PC-3 (cell line): ENCODE measurements at places on chromosomes 5 and 9.

GRCh38 chr5:6611334-6612256 is 21.2 kb downstream of the NSUN2 start:
- DNase-seq = no peak

DNA sequence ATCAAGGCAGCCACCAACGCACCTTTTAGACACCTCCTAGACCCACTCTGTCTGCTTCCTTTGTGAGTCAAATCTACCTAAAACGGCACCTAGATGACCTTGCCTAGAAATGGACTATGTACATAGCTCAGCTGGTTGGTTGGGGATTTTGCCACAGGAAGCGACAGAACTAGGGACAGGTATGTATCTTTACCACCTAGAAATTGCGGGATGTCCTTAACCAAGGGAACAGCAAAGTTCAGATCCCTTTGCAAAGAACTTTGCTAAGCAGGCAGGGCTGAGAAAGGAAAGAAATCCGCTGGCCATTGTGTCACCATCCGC is 2.0 kb upstream of the ENC1 start:
- peak; percentile 15 for DNase-seq

GRCh38 chr5:39299962-39300361 is 64.3 kb downstream of the C9 start:
- DNase-seq = no peak

DNA sequence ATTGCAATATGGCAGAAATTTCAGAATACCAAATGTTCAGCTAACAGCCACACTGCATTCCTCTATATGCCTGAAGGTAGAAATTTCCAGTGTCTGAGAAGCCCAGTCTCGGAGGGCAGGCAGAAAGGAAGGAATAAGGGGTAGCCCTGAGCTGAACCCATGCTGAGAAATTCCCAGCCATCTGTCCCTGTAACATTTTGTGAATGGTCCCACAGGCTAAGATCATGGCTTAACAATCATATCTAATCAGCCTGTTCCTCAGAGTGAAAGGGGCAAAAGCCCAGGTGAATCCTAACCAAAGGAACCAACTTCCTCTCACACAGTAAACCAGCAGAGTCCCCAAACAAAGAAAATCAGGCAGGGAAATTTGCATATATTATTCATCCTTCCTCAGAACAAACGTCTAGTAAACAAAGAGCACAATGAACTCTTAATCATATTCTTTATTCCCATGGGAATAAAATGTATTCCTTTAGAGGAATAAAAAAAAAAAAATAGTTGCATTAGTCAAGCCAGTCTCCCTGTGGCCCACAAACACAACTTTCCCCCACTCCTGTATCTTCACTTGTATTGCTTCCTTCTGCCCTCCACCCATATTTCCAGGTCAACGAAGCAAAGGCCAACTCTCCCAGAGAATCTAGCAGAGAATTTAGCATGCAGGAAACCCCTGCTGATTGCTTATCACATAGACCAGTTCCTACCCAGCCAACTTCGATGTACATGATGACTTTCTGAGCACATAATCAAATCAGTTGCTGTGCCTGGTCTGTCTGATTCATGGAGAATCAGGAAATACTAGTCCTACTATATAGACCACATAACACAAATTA is 257.6 kb downstream of the FAM114A2 start:
- DNase-seq = no peak

DNA sequence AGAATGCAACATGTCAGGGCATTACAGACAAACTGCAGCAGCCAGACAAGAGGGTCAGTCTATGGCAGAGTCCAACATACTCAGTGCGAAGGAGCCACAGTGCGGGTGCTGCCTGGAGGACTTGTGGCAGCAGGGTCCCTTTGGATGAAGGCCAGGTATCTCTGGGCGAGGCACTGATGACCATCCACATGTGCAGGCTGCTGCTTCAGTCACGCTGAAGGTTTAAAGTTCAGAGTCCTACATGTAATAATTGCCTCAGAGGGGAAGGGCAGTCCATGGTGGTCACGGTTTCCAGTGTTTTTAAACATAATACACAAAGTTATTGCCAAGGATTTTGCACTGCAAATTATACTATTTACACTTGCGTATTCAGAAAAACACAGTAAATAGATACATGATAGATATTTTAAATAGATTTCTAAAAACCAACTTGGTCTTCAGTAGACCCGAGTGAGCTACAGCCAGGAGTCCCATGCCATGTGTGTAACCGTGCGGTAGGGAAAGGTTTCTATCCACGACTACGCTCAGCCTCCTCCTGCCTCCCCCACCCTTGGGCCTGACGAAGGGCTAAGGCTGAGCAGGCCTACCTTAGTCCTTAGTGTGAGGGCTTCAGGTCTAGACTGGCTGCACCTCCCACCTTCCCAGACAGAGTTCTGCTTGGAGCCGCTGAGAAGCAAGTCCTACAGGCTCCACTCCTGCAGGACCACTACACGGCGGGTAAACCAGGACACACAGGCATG is 76.2 kb downstream of the GPR21 start:
- DNase-seq = no peak

DNA sequence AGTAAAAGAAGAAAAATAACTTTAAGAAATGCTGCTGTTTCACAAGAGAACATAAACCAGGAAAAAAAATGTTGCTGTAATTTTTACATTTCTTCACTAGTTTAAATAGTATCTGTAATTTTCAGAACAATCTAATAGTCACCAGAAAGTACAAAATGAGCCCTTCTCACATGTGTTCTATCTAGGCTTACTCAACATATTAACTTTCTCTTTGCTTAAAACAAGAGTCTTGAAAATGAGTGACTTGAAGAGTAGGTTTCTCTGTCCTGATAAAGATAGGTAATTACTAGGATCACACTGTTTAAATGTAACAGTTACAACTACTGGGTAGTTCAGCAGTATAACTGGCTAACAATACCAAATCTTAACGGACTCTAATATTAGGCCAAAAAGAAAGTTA is 37.5 kb downstream of the CLINT1 start:
- no peak for DNase-seq

DNA sequence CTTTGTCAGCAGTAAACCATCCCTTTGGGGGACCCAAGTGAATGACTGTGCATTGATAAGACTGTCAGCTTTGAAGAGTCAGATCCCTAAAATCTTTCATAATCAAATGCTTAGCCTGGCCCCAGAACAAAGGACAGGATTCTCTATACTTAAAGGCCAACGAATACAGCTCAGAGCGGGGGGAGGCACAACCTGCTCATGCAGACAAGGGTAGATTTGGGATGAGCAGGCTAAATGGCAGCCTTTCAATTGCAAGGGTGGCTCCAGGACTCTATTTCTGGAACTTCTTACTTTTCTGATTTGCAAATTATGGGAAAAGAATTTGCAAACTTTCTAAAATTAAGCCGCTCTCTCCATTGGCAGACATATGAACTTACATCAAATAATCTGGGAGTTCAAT is 66.4 kb downstream of the ELL2 start:
- DNase-seq = no peak

DNA sequence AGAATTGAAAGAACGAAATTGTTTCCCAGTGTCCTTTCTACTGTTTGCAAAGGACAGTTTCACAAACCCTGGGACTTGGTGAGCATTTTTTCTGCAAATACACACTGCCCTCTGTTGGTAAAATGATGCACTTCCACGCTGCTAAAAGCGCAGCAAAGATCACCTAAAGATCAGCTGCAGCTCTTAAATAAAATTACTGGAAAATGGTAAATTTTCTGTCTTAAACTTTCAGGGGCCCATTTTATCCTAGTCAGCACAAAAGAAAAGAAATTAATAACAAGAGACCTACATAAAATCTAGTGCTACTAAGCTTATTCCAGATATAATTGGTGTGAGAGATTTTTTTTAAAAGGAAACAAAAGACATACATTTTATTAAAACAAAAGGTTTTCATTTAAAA is 566.0 kb downstream of the CAAP1 start:
- peak; percentile 79 for DNase-seq

- DNase-seq = peak; percentile 74
Measured at GRCh38 chr5:39148983-39149534, 70.3 kb downstream of the FYB1 start.

- no peak for DNase-seq
Measured at GRCh38 chr5:25963251-25964008, 1075.0 kb downstream of the CDH9 start.

- peak; percentile 97 for DNase-seq
Measured at GRCh38 chr5:34717426-34718327, 61.5 kb downstream of the RAI14 start.

GRCh38 chr5:69213513-69214215 is 21.0 kb upstream of the CDK7 start:
- peak; percentile 56 for DNase-seq

- peak; percentile 91 for DNase-seq
Measured at GRCh38 chr9:121545875-121546423, 46.3 kb upstream of the GGTA1 start.

GRCh38 chr9:131270171-131271015 is 5.9 kb downstream of the FAM78A start:
- no peak for DNase-seq

DNA sequence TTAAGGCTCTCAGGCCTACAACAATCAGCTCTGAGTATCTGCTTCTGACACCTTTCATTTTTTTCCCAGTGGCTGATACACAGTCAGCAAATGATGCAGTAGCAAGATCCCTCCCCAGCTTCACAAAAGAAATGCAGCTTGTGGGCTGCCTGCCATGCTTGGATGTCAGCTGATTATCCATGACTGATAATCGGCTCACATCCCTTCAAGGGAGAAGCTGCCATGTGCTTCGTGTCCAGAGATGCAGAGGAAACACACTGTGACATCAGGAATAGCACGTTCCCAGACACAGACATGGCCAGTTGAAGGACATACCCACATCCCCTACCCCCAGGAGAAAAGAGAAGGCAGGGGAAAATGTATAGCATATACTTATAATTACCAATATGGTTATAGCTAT is 27.9 kb downstream of the TMEM215 start:
- no peak for DNase-seq

GRCh38 chr5:65919773-65920172 is 6.6 kb upstream of the ERBIN start:
- peak; percentile 33 for DNase-seq
